Activated CD4-positive, alpha-beta T cell treated with anti-CD3 and anti-CD28 coated beads, Interleukin-2, amount 50 U/mL, for 16 hours (primary cell): ENCODE measurements at places on chromosomes 4 and X.

- no peak for DNase-seq
These were observed 5.2 kb downstream of the HS3ST1 start for GRCh38 chr4:11423465-11423864.

DNA sequence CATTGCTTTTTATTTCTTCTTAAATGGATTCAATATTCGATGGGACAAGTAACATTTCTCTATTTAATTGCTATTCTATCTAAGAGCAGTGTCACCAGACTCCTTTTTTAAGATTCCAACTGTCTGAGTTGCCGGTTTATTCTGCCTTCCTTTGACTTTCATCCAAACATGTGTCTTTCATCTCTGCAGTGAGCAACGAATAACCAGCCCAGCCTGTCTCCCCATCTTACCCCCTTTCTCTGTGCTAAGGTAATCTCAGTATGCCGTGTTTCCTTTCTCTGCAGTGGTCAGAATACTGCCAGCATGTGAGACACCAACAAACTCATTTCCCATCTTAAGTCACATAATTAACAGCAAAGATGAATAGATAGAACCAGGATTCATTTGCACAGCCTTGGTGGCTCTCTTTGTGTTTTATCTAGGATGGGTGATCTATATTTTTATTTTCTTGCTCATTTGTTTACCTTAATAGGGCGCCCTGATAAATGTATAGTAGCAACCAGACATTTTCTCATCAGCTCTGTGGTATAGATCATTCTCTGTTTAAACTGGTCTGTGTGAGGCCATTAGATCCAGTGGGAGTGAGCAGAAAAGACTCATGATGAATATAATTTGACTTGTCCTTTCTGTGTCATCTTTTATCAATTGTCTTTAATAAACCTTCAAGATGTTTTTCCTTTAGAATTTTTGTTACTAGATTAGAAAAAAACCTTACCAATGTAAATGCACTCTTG lies 394.8 kb upstream of the IGFBP7 start:
- DNase-seq = no peak

- no peak for DNase-seq
These were observed 75.0 kb downstream of the MGST2 start for GRCh38 chr4:139740531-139741041.

DNA sequence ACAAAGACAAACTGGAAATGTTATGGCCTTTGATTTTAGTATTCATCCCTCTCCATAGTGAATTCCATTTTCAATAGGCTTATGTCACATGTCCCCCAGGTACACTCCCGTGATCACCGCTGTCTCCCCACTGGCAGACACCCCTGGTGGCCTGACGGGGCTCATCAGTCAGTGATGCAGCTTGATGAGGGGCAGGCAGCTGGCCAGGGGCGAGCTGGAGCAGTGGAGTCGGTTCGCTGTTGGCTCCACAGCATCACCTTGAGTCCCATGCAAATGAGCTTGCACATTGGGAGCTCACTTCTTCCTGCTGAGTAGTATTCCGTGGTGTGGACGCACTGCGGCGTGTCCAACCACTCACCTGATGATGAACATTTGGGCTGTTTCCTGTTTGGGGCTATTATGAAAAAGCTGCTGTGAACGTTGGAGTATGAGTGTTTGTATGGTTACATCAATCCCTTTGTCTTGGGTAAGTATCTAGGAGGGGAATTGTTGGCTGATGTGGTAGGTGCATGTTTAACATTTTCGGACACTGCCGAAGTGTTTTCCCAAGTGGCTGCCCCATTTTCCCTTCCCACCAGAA lies 5.2 kb downstream of the TREX2 start:
- DNase-seq = no peak

DNA sequence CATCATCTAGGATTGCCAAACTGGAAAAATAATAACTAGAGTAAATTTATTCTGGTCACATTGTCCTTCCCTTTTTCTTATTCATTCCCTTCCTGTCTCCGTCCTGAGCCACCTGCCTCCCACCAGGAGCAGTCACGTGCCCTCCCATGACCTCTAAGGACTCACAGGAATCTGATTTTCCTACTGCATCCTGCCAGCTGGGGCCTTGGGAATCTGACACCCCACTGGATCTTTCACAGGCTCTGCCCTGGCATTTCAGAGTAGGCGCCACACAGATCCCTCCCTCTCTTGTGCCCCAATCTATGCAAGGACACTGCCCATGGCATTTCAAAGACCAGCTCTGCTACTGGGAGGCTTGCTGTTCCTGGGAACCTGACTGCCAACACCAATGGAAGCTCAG lies 520.5 kb downstream of the PPARGC1A start:
- DNase-seq = no peak

DNA sequence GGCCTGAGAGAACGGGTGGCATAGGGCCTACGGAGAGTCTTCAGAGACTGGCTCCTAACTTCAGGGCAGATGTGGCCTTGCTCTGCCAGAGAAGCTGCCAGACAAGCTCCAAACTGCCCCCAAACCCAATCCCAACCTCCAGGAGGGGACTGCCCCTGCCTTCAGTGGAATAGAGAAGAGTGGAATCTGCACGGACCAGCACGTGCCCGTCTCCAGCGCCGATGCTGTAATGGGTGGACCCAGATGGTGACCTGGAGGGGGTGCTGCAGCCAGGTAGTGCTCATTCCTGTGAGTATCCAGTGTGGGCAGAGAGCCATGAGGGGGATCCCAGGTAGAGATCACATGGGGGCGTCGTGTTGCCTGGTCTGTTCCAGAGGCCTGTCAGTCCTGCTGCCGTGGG lies 73.2 kb upstream of the NKX1-1 start:
- no peak for DNase-seq

GRCh38 chr4:40826821-40827220 lies 77.1 kb downstream of the NSUN7 start:
- no peak for DNase-seq

DNA sequence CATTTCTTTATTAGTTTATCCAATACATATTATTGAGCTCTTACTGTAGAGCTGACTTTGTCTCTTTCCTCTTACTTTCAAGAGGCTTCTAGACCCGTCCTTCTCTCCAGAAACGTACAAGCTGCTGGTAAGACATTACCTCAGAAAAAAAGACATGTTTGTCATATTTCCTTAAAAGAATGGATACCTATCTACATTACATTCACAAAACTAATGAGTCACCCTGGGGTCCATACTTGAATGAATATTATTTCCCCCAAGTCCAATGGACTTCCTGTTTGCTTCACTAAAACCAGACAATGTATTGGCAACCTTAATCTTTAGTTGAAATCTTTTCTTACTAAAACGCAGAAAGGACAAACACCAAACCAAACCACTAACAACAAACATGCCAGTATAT lies 176.5 kb upstream of the CLNK start:
- DNase-seq = no peak

GRCh38 chrX:78105944-78106650 lies 2.0 kb downstream of the PGK1 start:
- DNase-seq = peak; percentile 40

GRCh38 chr4:105923497-105924238 lies 28.4 kb downstream of the NPNT start:
- DNase-seq = no peak

GRCh38 chr4:113183032-113183605 lies 133.7 kb downstream of the ANK2 start:
- no peak for DNase-seq

DNA sequence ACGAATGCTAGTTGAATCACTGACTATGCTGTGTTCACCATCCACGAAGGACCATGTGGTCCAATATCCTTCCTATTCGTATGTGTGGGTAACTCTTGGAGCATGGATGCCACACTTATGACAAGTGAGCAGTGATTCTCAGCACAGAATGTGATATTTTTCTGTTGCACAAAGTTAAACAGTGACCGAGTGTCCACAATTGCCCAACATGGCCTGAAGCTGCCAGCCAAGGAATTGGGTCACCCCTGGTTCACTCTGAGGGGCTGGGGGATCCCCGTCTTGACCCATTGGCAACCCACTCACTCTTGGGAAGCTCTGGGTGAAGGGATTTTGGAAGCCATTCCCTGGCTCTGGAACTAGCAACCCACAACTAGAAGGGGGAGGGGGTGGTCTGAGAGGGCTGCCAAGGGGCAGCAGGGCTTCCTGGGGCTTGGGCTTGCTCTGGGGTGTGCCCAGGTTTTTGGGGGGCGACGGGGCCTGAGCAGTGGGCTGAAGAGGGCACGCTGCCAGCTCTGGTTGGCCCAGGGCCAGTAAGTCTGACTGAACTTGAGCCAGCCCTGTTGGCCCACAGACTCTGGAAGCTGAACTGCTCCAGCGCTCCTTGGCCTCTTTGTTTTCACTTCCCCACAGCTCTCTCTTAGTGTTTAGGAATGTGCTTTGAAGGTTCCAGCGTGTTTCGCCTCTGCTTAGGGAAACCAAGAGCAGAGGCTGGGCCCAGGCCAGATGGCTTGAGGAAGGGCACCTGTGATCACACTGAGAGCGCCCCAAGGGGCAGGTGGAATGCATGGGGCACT lies 43.1 kb upstream of the BCOR start:
- no peak for DNase-seq

GRCh38 chrX:44733931-44734330 lies 109.9 kb upstream of the DUSP21 start:
- no peak for DNase-seq

- no peak for DNase-seq
These were observed 29.0 kb upstream of the C4orf50 start for GRCh38 chr4:6047130-6047673.

DNA sequence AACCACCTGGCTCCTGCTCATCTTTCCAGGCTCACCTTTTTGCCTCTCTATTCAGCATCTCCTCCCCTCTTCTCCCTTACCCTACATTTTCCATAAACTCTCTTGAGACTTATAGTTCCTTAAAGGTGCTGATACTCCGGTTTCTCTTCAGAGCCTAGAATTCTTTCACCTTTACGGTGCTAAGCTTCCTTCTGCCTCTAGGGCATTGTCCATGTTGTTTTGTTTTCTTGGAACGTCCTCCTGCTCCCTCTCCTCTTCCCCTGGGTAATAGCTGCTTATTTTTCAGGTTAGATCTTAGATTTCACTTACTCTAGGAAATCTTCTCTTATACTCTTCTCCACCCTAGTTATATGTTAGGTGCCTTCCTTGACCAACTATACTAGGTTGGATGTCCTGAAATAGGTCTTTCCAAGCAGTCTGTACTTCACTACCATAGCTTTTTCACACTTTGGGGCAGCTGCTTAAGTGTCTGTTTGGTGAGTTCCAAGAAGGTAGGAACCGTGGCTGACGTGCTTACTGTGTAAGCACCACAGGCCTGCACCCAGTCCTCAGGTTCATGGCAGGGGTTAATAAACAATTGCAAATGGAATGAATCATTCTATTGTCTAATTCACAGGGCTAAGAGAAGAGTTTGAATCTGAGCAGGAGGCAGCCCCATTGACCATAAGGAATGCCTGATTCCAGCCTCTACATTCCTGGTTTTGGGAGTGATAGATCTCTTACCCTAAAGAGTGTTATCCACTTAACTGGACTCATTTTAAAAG lies 227.5 kb downstream of the MGST2 start:
- DNase-seq = no peak

- DNase-seq = no peak
These were observed 97.1 kb downstream of the MGST2 start for GRCh38 chr4:139762720-139763119.

DNA sequence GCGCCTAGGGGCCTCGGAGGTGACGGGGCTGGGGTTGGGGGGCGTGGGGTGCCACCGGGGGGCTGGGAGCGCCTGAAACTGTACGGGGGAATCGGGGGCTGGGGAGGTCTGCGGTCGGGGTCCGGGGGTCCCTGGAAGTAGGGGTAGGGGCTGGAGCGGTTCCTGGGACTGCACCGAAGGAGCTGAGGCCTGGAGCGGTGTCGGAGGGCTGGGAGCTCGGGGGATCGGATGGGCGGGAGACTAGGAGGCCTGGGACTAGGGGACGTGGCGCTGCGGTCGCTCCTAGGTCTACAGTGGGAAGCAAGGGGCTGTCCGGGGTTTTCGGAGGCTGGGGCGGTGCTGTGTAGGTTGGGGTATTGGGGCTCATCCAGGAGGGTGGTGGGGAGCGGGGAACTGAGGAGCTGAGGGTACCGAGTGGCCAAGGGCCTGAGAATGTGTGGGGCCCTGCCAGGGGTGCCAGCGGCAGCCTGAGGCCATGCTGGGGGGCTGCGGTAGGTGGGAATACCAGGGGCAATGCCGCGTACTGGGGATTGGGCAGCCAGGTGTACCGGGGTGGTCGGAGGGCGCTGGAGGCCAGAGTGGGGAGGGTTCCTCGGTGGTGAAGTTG lies 562 bp downstream of the AKAP17A start:
- DNase-seq = no peak

DNA sequence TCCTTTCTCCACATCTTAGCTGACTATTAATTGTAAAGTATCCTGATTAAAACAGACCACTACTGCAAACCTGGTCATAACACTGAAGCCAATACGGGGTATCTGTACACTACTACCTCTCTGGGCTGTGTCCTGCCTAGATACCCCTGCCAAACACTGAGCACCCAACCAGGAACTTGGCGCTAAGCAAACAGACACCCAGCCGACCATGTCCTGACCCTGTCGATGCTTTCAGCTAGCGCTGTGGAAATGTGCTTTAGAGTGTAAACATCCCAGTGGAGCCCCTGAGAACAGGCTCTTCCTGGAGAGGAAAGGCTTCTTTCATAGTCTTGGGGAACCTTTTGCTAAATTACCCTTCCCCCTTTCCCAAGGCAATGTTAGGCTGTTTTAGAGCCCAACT lies 52.9 kb downstream of the CCNG2 start:
- DNase-seq = no peak

DNA sequence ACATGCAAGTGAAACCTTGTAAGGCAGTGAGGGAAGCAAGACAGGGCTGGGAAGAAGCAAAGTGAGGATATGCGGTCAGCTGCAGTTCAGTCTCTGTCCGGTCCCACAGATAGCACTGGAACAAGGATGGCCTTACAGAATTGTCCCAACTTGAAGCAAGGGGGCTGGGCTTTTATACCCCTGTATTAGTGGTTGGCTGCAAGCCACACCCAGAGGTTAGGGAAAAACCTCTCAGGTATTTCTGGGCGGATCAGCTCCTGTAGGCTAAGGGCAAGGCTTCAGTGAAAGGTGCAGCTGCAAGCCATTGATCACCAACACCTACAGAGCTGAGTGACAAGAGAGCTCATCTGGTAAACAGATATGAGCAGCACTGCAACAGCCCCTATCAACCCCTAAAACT lies 89.0 kb downstream of the KDR start:
- no peak for DNase-seq

GRCh38 chr4:143307531-143307930 lies 29.1 kb upstream of the GAB1 start:
- no peak for DNase-seq

DNA sequence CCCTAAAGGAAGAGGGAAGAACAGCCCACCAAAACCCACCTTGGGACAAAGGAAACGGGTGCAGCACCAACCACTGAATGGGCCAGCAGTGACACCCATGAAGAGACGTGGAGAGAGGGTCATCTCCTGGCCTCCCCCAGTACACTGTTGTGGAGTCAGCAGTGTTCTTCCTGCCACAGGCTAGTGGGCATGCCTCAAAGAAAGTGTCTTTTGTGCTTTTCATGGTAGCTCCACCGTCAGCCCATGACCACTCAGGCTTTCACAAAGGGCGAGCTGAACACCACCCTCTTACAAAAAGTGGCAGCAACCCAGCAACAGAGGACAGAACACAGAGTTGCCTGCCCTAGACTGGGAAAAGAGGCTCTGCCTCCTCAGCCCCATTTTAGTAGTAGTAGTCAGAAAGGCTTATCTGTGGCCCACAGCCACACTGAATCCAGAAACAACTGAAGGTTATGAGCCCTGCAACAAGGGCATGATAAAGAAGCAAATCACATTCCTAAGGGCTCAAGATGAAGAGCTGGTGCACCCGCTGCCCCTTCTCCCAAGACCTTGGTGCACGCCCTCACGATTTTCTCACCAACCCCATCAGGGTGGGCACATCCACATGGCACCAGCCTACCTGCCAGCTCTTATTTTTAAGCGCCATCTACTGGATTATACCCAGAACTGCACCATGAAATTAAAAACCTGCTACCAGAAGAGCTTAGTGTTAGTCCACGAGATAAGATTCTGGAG lies 53.1 kb downstream of the RAB28 start:
- DNase-seq = peak; percentile 2
